HT-29 (cell line): ENCODE measurements at places on chromosomes 7 and 10.

- no peak for DNase-seq
These were observed 220.2 kb downstream of the JAZF1 start for GRCh38 chr7:27960415-27960814.

- peak; percentile 33 for DNase-seq
These were observed 69.0 kb upstream of the PDCD4 start for GRCh38 chr10:110802551-110803238.

GRCh38 chr10:103241262-103242011 is 4.2 kb upstream of the RPEL1 start:
- peak; percentile 99 for DNase-seq

GRCh38 chr7:21169667-21170580 is 258.0 kb upstream of the SP4 start:
- DNase-seq = no peak

DNA sequence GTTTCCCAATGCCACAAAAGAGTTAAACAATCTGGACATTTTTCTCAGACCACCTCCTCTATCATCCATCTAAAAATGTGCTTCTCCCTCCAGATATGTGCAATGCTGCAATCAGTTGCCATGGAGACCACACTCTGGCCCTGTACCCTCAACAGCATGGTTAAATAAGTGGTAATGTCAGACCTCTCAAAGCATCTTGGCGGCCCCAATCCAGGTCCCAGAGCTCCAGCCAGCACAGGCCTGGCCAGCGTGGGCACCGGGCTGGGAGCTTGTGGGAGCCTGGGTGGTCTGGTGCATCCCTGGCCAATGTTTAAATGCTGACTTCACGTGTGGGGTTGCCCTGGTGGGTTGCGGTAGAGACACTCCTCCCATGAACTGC is 362.9 kb upstream of the ZNF32 start:
- no peak for DNase-seq

GRCh38 chr10:96025566-96025965 is 17.8 kb upstream of the CCNJ start:
- peak; percentile 44 for DNase-seq

DNA sequence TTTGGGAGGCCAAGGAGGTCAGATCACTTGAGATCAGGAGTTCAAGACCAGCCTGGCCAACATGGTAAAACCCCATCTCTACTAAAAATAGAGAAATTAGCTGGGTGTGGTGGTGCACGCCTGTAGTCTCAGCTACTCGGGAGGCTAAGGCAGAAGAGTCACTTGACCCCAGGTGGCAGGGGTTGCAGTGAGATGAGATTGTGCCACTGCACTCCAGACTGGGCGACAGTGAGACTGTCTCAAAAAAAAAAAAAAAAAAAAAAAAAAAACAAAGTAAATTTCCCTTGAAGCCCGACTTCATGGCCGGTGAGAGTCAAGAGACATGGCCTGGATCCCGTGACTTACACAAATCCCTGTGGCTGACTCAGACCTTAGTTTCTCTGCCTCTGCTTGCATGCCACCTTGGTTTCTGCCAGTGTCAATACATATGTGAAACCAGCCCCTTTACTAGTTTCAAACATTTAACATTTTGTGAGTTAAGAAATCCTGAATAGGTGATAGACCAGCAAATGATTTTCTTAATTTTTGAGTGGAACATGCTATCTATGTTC is 62.8 kb downstream of the ZEB1 start:
- DNase-seq = no peak
